ENCODE measurements at places on chromosomes 2 and 18. TPM values are rescaled to one million over a fixed set of nuclear protein-coding genes. Genes with fewer than 3 reads are reported as not detected.

DNA sequence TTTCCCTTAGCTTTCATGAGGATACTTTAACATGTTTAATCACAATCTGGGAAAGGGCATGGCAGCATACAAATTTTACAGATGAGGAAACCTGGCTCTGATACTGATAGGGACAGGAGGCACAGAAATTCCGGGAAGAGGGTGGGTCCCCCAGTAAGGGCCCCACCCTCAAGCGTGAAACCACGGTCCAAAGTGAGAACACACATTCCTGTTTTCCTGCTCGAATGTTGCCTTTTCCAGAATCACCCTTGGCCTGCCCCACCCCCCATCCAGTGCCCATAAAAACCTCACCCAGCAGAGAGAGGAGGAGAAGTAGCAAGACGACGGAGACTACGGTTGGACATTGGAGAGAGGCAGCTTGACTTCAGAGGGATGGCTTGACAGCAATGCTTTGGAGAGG, 98.2 kb downstream of the HIBCH start:
- no peak for DNase-seq

DNA sequence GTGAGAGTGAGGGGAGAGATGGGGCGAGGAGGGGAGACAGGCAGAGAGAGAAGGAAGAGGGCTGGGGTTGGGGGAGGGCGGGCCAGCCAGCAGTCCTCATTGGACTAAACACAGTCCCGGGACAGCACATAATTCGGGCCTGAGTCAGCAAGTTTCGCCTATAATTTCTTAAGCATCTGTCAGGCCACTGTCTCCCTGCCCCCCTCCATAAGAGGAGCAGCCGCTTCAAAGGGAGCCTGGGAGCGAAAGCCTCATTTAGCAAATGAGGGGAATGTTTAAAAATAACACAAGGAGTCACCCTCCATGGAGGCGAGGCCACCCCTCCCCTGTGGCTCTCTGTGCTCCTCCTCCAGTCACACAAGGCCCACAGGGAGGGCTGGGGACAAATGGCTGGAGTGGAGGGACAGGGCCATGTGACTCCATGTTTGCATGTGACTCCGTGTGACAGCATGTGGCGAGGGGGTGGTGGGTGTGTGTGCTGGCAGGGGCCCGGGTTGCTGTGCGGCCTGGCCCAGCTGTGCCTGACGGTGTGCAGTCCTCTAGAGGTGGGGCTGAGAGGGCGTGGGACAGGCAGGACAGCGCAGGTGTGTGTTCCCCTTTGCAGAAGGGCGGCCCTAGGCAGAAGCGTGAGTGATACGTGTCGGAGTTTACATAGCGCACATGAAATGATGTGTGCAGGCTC, 162.4 kb downstream of the CELF4 start:
- no peak for DNase-seq

DNA sequence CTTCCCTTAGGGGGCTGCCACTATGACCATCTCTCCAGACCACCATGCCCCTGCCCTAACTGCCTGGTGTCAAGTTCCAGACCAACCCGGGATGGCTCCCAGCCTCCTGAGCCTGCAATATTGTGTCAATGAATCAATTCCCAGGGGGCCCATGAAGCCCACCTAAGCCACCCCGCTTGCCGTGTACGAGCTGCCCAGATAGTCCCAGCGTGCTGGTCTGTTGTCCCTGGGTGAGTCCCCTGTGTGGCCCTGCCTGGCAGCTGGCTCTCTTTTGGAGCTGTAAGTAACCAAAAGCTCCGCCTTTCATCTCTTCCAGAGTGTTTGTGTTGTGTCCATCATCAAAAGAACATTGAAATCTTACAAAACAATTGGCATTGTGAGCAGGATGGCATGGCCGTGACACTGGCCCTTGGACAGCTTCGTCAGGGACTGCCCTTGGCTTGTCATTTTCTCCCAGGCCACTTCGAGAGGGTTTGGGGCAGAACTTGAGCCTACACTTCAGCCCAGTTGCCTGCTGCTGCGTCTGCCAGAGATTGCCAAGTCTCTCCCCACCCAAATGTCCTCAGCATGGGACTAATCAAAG, 11.3 kb upstream of the MAL start:
- no peak for DNase-seq

DNA sequence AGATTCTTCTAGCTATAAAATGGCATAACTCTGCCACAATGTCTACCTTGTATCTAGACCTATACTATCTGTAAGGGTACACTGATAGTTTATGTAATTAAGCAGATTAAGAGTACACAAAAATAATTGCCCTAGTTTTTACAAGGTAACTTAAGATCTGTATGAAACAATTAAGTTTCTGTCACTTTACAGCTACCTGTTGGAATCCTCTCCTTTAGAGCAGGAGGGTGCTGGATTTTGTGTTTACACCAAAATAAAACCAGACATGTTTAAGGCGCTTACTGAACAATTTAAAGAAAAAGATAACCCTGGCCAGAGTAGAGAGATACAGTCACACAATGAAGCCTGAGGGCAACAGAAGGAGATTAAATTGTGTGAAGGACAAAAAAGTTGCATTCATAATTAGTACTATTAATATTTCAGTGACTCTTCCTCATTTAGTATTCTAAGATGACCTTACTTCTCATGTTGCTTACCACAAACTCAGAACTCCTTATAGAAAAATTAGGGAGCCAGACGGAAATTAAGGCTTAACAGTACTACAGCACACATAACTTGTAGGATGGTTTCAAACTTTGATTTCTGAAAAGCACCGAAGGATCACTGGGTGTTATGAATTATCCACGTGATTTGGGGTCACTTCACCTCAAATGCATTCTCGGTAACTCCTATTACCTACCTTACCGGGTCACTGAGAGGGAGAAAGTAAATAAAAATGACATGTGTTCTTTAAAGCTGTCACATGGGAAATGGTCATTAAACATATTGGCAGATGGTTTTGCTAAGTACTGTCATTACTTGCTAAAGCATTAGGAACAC, 1.0 kb downstream of the DARS1 start:
- no peak for DNase-seq

DNA sequence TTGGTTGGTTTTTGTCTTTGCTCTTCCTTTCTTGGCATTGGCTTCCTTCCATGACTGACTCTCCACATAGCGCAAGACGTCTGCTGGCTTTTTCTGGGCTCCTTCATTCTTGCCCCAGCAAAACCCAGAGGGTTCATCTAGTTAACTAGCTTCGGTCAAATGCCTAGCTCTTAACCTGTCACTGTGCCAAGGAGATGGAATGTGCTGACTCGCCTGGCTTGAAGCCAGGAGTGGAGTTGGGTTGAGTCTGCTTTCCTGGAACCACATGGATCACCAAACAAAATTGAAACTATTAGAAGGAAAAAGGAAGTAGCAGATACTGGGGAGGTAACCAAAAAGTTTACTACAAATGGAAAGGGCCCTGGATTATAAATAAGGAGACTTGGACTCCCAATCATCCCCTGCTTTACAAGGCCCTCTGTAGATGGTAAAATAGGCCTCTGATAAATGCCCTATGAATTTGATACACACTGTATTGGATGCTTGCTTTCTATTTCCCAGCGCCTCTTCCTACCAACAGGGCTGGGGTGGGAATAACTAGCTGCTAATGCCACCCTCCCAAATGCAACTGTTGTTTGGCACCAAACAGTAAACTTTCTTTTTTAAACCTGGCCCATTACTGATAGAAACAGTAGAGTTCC, 11.3 kb downstream of the MALT1 start:
- DNase-seq: no peak

DNA sequence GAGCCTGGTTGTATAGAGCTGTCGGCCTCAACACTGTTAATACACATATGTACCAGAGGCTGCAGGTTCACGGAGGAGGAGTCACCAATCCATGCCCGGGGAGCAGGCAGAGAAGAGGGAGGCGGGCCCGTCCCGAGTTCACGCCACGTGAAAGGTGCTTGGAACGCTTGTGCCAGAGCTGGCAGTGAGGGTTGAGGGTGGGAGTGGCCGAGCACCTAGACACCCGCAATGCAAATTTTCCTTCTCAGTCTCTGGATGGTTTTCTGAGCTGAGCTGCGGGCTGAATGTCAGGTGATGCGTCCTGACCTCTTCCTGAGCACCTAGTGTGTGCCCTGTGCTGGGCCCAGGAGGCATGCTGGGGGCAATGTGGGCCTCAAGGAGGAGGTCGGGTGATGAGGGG, 52.2 kb downstream of the ODC1 start:
- no peak for DNase-seq

- DNase-seq: no peak
Measured at GRCh38 chr2:8086357-8086756, 595.5 kb upstream of the ID2 start.

DNA sequence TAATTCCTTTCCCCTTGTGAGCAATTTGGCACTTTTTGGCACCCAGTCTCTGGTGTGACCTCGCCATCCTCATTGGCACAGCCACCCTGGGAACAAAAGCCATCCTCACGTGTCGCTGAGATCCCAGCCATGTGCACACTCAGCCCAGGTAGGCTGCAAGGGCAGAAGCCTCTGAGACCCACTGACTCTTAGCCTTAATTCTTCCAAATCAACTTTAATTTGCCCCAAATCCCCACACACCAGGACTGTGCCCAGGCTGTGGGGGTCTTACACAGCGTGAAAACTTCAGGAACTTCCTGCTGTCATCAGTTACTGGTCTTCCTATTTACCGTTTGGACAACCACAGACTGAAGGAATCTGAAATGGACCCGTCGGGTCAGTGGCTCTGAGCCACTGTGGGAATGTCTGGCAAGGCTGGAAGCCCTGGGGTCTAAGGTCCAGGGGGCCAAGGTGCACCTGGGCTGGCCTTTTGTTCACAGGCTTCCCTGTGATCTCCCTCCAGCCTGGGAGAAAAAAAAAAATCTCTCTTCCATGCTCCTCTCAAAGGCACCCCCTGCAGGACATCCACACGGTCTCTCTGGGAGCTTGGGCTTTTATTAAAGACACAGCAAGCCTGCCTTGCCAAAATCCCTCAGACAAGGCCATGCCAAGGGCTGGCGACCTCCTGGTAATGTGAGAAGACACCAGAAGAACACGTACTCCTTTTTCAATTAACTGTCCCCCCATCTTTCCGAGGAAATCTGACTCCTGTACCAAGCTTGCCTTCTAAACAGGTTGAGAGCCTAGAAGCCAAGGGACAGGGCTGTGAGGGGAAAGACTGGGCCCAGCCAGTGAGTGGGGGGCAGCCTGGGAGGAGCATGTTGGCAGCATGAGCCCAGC, 42.1 kb upstream of the LAPTM4A start:
- no peak for DNase-seq

DNA sequence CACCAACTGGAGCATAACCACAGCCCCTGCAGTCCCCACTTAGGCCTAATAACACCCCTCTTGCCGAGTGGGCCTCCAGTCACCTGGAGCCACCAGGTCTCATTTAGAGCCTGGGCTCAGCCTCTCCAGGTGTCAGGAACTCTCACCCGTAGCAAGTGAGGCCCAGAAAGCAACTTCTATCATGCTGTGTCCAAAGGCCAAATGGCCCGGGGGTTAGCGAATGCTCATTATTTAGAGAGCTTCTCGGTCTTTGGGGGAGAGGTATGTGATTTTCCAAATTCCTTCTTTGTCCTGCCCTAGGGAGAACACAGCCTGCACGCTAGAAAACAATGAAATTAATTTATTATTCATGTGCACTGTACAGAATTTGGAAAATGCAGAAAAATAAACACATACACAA, 109.9 kb upstream of the PTPRM start:
- no peak for DNase-seq

GRCh38 chr2:47309952-47310800, 92.8 kb upstream of the MSH2 start:
- no peak for DNase-seq

GRCh38 chr2:75565472-75566462, 5.0 kb upstream of the EVA1A start:
- no peak for DNase-seq

DNA sequence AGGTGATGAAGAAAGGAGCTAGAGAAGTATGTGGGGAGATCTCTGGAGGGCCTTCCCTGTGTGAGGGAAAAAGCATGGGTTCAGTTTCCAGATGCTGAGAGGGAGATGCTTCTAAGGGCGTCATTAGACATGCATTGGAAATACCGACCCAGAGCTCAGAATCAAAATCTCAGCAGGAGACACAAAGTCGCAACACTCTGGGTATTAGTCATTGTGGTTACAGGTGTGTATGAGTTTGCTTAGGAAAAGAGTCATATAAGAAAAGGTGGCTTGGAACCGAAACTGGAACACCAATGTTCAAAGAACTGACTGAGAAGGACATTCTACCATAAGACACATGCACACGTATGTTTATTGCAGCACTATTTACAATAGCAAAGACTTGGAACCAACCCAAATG, 477.1 kb downstream of the FBXO15 start:
- DNase-seq: no peak

DNA sequence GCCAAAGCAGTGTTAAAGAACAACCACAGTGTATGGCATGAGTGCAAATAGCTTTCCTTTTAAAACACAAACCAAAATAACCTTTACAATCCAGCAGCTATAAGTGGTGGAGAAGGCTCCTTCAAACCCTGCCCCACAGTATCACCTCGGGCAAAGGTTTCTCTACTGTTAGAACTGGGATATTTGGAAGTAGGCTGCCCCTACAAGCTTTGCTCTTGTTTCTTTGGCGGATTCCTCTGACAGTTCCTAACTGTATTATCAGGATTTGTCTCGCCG, 214.8 kb downstream of the ZNF521 start:
- no peak for DNase-seq

DNA sequence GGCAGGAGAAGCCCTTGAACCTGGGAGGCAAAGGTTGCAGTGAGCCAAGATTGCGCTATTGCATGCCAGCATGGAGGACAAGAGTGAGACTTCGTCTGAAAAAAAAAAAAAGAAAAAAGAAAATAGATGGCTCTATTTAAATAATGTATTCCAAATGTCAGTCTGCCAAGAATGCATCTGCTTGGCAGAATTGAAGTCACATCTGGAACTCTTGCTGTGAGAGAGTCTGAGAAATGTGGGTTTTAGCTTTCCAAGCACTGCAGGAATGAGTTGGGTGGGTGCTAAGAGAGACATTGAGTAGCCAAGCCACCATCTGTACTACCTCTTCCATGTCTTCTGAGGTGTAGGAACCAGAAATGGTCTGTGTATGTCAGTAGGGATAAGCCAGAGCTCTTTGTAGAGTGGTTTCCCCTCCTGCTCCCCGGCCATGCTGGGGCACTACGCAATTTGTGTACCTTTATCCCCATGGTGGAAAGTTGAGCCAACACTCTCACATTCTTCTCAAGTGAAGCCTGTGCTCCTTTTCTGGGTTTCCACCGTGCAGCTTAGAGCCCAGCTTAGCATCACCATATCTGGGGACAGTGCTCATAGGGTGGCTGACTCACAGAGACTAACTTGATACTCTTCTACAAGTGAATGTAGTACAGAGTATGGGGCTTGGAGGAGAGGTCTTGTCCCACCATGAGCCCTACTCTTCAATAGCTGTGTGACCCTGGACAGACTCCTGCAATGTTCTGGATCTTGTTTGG, 25.3 kb downstream of the IL1F10 start:
- DNase-seq: no peak

PROC gene
- total RNA-seq: not detected

ALPG gene
- not detected for total RNA-seq

ASAP2 gene
- total RNA-seq: 0.74 TPM

FAM124B gene
- total RNA-seq: 2.0 TPM

CELF4 gene
- total RNA-seq: not detected

LBX2 gene
- total RNA-seq: 1.6 TPM

GALNT5 gene
- not detected for total RNA-seq

STAT4 gene
- total RNA-seq: 92.2 TPM

DNAJC5G gene
- total RNA-seq: not detected

FEV gene
- total RNA-seq: not detected

ZNF385B gene
- not detected for total RNA-seq

IL1RL1 gene
- total RNA-seq: 10.7 TPM

Measured in activated T-helper 2 cell treated with anti-CD3 and anti-CD28 coated beads, Interferon-gamma antibody, Interleukin-2, Interleukin-4, amounts not matched to agents 10 μg/mL and 5 μg/mL and 100 μg/mL, durations not matched to agents 14 hours and 24 hours and 36 hours (primary cell).